CD8-positive, alpha-beta memory T cell (primary cell): ENCODE measurements at places on chromosomes 5 and 9. TPM values are rescaled to one million over a fixed set of nuclear protein-coding genes. Genes with fewer than 3 reads are reported as not detected.

GRCh38 chr9:133351526-133351907 is 3.5 kb downstream of the RPL7A start:
- DNase-seq, result no peak

TMEM161B gene
- 23.6 TPM for total RNA-seq

DNA sequence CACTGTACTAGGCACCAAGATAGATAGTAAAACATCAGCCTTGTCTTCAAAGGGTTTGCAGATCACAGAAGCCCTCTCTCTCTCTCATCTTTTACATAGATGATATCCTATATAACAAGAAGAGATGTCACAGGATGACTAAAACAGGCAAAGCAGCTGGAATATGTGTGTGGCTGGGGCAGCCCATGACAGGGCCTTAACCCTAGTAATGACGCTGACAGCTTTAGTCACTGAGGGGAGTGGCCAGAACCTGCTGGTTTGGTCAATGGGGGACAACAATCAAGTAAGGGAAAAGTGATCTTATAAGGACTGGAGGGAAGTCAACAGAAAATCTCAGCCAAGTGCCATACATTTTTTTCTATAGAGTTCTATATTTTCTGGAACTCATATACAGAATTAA is 41.9 kb upstream of the RIC1 start:
- no peak for DNase-seq

DNA sequence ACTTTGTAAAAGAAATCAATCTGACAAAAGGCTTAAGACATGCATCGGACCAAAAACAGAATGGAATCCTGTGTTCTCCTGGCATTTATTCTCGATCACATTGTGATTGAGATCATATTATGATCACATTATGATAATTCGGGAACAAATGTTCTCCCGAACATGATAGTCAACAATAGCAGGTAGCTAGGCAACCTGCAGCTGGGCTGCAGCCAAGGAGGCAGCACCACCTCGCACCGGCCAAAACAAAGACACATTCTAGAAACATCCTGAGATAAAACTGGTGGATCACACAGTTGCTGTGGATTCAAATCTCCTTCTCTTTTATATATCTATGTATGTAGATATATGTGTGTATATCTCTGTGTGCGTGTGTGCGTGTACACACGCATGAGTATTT is 480.6 kb upstream of the CYLC2 start:
- no peak for DNase-seq

DNA sequence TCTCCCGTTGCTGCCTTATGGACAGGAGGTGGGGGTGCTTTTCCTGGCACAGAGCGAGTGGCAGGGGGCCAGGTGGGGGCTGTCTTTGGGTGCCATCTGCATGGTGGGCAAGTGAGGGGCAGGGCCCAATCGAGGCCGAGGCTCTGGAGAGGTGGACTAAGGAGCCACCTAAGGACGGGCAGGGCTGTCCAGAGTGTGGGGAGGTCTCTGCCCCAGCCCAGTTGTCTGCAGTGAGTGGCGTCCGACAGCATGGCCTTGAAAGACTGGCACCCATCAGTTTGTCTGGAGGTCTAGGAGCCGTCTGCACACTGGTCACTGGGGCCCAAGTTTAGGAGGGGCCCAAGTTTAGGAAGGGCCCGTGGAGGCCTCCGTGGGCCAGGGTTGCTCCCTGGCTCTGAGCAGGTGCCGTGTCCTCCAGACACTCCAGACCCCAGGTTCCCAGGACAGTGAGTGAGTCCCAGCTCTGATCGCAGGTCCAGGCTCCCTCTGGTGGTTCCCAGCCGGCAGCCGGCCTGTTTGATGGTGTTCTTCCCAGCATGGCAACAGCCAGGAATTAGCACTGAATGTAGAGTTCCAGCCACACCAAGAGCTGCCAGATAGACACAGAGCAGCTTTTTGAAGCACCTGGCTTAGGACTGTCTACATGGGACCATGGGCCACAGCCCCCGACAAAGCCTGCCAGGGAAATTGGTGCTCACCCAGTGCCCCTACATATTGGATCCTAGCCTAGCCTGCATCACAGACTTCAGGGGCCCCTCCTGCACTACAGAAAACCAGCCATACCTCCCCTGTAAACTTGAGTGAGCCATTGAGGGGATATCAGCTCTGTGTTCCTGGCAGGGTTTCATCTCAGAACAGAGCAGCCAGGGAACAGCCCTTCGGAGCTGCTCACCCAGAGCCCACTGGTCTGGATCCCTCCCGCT is 120.9 kb downstream of the WNK2 start:
- no peak for DNase-seq

DNA sequence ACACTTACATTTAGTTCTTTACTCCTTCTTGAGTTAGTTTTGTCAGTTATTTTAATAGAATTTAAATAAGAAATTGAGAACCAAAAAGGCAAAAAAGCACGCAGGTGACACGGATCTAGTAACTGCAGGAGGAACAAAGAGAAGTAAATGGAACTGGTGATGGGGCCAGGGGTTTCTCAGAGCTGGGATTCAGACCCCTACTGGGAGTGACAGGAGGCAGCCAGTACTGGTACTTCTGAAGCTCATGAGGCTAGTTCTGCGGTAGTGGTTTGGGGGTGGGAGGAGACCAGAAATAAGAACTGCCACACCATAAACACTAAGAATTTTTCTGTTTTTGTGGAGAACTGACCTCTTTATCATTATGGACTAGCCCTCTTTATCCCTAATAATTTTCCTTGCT is 48.2 kb downstream of the OXCT1 start:
- DNase-seq, result no peak

GRCh38 chr9:129068990-129069861 is 11.7 kb upstream of the DOLPP1 start:
- DNase-seq, result peak; percentile 79

DNA sequence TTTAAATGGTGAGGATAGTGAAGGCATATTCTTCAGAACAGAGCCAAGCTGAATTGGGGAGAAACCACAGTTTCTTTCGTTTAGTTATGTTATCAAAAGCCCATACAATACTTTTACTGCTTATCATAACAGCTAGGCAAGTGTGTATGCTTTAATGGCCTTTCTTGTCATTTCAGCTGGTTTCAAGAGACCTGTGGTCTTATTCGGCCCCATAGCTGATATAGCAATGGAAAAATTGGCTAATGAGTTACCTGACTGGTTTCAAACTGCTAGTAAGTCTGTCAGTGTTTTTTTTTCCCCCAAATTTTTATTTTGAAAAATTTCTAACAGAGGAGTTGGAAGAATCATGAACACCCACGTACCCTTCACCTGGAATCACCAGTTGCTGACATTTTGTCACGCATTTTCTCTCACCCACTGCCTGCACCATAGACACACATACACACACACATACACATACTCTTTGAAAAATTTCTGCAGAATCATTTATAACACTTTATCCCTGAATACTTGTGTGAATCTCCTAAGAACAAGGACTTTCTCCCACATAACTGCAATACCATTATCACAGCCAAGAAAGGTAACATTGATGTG is 63.7 kb downstream of the TJP2 start:
- DNase-seq, result no peak

- DNase-seq, result no peak
These were observed 106.6 kb downstream of the COL23A1 start for GRCh38 chr5:178483620-178484019.

SYNPO gene
- not detected for total RNA-seq

ARHGEF37 gene
- total RNA-seq, result 0.53 TPM

ITK gene
- 162 TPM for total RNA-seq

PKN3 gene
- 7.9 TPM for total RNA-seq

DNA sequence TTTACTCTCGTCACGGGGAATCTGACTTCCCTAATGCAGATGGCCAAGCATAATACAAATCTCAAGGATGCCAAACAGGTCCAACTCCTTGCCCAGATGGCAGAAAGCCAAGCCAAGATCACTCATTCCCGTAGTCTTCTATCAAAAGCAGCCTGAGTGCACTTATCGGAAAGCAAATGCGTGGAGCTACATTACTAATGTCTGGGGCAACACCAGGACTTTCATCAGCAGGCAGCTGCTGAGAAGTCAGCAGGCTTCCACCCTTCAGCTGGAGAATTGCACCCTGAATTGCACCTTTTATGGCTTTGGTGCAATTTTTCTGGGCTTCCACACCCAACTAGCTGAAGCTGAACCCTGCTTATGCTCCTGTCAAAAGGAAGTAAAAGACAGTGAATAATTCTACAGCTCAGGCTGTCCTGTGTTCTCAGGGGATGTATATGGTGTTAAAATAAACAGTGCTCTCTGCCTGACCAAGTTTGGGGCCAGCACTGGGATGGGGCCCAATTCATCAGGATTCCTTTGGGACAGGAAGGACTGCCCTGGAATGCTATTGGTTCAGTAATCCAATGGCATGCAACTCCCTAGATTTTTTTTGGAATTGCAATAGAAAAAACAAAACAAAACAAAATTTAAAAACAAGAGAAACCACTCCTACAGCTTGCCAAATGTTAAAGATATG is 92.6 kb downstream of the DPYSL3 start:
- DNase-seq, result no peak

DNA sequence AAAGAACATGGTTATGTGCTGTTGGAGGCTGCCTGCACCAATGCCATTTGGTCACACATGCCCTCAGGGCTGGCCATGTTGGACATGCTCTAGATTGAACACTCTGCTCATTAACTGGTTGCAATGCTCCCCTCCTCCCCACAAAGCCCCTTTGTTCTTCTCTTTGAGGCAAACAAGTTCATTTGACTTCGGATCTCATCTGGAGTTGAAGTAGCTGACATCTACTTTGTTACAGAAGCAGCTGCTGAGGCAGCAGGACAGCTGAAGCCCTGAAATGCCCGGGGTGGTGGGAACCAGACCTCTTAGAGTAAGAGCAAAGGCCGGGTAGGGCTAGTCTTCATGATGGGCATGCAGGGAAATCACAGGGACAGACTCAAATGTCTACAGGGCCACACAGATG is 123.5 kb downstream of the APBA1 start:
- no peak for DNase-seq
